RPMI7951 (cell line): ENCODE measurements at places on chromosomes 5 and 9. TPM values are rescaled to one million over a fixed set of nuclear protein-coding genes. Genes with fewer than 3 reads are reported as not detected.

DNA sequence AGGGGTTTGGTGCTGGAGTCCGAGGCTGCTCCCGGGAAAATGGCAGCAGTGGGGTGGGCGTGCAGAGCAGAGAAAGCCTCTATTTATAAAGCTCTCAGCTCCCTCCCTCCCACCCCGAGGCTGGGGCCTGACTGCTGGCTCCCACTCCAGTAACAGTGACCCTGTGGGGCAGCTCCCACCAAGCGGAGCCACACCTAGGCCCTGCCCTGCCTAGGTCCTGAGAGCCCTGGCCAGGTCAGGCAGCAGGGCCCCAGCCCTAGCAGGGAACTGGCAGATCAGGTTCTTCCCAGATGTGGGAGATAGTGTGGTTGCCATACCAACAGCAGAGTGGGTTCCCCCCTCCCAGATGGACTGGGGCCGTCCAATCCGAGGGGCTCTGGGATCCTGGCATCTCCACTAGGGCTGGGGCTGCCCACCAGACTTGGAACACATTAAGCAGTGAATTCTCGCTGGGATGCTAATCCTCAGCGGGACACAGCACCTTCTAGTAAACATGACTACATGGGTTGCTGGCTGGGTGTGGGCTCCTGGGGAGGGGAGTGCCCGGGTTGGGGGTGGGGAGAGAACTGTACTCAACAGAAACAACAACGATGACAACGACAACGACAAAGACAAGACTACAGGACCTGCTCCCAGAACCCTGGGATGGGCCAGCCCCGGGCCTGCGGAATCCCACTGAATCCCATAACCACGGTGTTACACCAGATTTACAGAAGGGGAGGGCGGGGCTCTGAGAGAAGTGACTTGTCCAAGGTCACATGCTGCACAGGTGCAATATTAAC is 1.5 kb downstream of the SH3GLB2 start:
- peak; percentile 16 for DNase-seq

- DNase-seq = no peak
These were observed 26.8 kb downstream of the PSMB7 start for GRCh38 chr9:124388275-124389048.

- DNase-seq = no peak
These were observed 22.1 kb downstream of the CEMIP2 start for GRCh38 chr9:71746023-71746757.

DNA sequence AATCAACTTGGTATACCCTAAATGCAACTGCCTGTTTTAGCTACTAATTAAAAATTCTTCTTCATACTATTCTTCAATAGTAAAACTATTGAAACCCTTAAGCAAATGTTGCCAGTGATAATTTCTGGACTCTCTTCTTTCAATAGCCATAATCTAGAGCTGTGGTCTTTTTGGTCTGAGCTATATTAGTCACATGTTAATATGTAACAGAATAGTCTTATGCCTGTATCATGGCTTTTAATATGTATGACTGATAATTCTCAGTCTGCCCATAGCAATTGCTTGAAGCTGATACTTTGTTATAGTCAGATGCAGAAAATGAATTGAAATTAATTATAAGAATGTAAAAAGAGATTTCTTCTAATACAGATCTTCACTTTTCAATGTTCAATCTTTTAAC is 1871.9 kb upstream of the CDH6 start:
- DNase-seq = no peak

DNA sequence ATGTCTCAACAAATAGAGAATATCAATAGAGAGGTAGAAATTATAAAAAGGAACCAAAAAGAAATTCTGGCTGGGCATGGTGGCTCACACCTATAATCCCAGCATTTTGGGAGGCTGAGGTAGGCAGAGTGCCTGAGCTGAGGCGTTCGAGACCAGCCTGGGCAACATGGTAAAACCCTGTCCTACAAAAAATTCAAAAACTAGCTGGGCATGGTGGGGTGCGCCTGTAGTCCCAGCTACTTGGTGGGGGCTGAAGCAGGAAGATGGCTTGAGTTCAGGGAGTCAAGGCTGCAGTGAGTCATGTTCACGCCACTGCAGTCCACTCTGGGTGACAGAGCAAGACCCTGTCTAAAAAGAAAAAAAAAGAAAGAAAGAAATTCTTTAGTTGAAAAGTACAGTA is 24.9 kb downstream of the IPPK start:
- DNase-seq = no peak

- no peak for DNase-seq
These were observed 207.3 kb downstream of the PARP8 start for GRCh38 chr5:50873595-50874277.

- no peak for DNase-seq
These were observed 688 bp upstream of the PLPPR1 start for GRCh38 chr9:101027733-101028345.

GRCh38 chr5:74517700-74518099 is 122.8 kb downstream of the ENC1 start:
- DNase-seq = peak; percentile 61

DNA sequence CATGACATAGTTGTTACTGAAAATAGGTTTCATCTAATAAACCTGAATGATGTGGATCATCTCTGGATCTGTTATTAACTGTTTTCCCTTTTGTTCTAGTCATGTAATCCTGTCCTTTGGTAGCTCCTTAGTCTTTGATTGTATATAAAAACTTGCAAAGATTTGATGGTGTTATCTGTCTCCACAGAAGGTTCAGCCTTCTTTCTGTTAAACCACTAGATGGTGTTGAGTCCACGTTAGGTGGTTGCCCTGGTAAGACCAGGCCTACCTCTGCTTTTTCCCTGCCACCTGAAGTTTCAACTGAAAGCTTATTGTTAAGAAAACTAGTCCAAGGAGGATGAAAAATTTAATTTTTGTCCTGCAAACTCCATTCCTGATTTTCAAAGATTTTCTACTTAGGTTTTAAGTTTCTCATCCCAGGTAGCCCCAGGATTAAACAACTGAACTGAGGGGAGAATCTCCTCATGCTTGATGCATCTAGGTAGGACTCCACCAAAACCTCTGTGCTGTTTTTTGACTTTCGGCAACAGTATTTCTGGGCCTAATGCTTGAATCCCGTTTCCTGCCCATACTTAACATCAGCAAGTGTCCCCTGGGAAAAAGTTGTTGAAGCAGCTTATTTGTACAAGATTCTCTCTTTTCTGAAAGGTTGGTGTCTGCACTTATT is 68.5 kb downstream of the RICTOR start:
- DNase-seq = no peak

DNA sequence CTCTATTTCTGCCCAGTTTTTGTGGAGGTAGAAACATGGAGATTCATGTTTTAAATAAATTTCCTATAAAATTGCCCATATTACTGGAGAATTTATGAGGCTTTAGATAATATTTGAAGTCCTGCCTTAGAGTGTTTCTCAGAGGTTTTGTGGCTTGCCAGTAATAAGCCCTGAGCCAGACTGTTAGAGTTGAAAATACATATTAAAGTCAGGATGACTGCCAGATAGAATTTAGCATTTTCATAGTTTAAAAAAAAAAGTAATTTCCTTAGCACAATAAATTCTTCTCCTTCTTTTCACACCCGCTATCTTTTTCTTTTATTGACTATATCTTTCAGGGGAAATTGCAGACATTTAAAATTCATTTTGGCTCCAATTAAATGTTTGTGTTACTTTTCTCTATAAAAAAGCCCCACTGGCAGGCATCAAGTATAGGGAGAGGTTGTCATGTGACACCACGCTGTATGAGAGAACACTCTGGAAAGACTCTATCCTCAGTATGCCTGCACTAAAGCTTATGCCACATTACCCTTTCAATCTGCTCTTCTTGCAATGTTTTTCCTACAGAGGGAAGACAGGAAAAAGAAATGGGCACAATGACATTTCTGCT is 135.2 kb downstream of the MPDZ start:
- DNase-seq = no peak

DNA sequence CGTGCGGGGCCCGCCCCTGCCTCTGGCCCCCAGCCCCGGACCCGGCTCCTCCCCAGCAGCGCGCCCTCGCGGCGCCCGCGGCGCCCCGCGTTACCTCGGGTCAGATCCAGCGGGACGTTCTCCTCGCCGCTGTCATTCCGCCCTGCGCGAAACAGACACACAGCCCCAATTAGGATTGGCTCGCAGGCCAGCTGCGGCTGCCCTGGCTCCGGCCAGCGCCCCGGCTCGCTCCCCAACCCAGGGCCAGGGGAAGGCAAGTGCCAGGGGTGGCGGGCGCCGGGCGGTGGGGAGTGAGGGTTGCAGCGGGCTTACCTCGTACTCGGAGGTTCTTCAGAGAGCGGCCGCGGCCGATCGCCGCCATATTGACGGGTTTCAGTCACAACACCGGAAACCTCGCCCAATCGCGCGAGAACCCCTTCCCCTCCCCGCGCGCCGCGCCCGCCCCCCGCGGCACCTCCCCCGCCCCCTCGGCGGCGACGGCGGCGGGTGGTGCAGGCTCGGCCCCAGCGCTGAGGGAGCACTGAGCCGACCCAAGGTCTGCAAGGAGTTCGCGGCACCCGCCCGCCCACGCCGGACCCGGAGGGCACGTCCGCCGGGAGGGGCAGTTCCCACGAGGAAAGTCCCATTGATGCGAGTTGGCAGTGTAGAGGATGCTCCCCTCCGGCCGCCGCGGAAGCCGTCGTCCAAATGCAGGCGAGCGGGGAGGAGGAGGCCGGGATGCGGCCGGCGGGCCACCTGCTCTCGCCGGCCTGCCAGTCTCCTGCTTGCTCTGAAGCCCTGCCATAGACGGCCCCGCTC is at the start of gene RICTOR:
TSS of gene RICTOR (minus strand) at position 383 of the 798 bp plus-strand sequence. CDS start at position 361, 22 bp downstream.
- DNase-seq = peak; percentile 87

DNA sequence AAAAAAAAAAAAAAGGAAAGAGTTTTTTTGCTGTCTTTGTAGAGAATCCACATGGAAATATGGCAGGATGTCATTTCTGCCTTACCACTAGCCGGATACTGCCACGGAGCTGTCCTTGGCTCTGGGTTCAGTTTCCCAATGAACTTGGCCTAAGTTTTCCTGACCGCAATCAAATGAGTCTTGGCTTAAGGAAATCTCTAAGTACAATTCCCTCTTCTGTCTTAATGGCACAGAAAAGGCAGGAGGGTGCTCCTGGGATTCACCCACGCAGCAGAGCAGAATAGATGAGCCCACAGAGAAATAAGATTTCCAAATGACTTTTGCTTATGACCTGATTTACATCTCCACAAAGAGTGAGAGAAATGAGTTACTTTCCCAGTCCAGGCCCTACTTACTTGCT is 284.0 kb upstream of the VLDLR start:
- DNase-seq = no peak

GRCh38 chr5:143470120-143470519 is 66.6 kb upstream of the NR3C1 start:
- no peak for DNase-seq

DNA sequence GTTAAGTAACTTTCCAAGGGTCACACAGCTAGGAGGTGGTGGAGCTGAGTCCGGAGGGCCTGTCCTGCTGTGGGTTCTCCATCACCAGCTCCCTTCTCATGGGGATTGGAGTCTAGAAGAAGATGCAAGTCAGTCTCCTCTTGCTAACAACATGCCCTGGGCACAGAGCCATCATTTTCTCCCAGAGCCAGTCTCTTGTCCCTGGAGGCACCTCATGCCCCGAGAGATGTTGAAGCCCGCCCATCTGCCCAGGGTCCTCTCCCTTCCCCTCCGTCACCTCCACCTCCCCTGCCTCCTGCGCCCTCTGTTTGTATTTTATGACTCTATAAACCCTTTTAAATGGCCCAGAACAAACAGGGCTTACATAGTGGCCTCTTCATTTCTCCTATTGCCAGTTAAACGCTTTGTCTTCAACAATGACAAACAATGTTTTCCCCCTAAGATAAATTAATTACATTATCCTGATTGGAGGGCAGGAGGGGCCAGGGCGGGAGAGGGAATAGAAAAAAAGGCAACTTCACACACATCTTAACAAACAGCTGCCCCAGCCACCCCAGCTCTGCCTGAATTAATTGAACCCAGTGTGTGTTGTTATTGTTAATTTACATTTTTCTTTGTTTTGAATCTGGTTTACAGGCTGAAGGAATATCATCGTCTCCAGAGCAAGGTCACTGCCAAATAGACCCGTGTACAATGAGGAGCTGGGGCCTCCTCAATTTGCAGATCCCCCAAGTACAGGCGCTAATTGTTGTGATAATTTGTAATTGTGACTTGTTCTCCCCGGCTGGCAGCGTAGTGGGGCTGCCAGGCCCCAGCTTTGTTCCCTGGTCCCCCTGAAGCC is 55.8 kb downstream of the ASS1 start:
- no peak for DNase-seq

DNA sequence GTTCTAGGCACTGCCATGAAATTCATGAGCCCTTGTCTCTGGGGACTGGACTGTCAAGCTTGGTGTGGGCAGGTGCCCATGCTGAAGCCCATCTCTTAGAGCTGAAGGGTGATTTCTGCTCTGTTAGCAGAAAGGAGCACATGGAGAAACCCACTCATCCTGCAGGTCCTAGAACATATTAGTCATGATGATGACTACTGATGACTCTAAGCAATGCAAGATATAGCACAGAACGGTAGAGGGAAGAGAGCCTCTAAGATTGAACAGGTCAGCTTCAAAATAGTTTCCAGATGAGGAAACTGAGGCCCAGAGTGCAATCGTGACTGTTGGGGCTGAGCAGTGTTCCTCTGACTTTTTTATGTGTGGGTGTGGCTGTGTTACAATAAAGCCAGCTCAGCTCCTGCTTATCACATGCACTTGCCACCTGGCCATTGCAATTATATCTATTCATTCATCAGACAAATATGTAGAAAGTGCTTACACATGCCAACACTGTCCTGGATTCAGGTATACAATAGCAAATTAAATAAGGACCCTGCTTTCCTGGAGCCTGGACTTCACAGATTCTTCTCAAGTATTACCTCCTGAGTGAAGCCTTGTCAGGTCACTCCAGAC is 140.2 kb upstream of the BRINP1 start:
- DNase-seq = no peak

ZBTB34 gene
- 2.6 and 4.0 TPM in 2 replicates for total RNA-seq

ARSI gene
- 0.10 TPM in 1 of 2 replicates, not detected in the other for total RNA-seq

CD74 gene
- 38.7 and 53.3 TPM in 2 replicates for total RNA-seq

DOCK2 gene
- total RNA-seq = 12.5 and 13.0 TPM in 2 replicates

ADAMTS19 gene
- not detected in 2 replicates for total RNA-seq
